A549 treated with RU486 at 1 μM for 4 hours (cell line): ENCODE measurements at places on chromosomes 11 and 22. TPM values are rescaled to one million over a fixed set of nuclear protein-coding genes. Genes with fewer than 3 reads are reported as not detected.

The CACNA1I gene
- total RNA-seq, result 0.02 to 0.06 TPM (median 0.05 TPM) in 5 replicates

The TSG101 gene
- 80.2 to 124 TPM (median 99.1 TPM) in 5 replicates for total RNA-seq

The INS gene
- total RNA-seq, result not detected in 5 replicates

The MEI1 gene
- 0.08 TPM in 1 of 5 replicates, not detected in the others for total RNA-seq

The GRM5 gene
- total RNA-seq, result not detected in 5 replicates

The MYBPC3 gene
- 0.06 to 0.13 TPM (median 0.08 TPM) in 5 replicates for total RNA-seq

The ZDHHC8 gene
- 19.9 to 34.3 TPM (median 26.0 TPM) in 5 replicates for total RNA-seq

The ARHGAP42 gene
- total RNA-seq, result 4.1 to 8.3 TPM (median 7.5 TPM) in 5 replicates
